ENCODE measurements at places on chromosomes 5 and 9. TPM values are rescaled to one million over a fixed set of nuclear protein-coding genes. Genes with fewer than 3 reads are reported as not detected.

SPATA6L gene
- polyA plus RNA-seq, result 1.5 TPM

MARCHF3 gene
- 1.5 TPM for polyA plus RNA-seq

ANXA2R gene
- 2.0 TPM for polyA plus RNA-seq

KIF4B gene
- not detected for polyA plus RNA-seq

SPARC gene
- 581 TPM for polyA plus RNA-seq

GRCh38 chr9:86079865-86080469, 19.4 kb downstream of the GOLM1 start:
- peak; percentile 88 for DNase-seq

DNA sequence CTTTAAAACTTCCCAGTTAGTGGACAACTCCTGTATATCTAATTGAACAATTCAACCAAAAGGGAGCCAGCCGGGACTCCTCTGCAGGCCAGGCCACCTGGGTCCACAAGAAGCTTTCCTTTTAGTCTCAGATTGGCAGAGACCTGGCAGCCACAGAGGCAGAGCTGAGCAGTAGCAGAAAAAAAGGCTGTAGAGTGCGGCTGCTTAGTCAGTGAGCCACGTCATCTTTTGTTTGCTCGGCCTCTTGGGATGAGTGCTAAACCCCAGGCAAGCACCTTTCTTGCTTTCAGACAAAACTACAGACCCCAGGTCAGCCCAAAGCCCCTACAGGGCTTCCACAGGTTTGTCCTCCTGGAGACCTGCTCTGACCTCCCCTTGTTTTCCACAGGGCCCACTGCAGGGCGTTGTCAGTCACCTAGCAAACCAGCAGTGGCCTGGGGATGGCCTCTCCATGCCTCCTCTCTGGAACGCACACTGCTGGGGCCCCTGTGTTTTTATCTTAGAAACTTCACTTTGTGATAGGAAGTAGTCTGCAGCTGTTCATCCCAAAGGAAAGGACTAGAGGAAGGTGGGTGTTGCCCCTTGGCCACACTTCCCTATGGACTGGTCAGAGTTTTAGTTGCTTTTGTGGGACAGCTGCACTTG, 49.9 kb downstream of the SHB start:
- no peak for DNase-seq

- peak; percentile 43 for DNase-seq
These were observed 75.6 kb downstream of the DMRT2 start for GRCh38 chr9:1125741-1126140.

- peak; percentile 32 for DNase-seq
These were observed 59.3 kb upstream of the ADAMTS16 start for GRCh38 chr5:5080790-5081189.

DNA sequence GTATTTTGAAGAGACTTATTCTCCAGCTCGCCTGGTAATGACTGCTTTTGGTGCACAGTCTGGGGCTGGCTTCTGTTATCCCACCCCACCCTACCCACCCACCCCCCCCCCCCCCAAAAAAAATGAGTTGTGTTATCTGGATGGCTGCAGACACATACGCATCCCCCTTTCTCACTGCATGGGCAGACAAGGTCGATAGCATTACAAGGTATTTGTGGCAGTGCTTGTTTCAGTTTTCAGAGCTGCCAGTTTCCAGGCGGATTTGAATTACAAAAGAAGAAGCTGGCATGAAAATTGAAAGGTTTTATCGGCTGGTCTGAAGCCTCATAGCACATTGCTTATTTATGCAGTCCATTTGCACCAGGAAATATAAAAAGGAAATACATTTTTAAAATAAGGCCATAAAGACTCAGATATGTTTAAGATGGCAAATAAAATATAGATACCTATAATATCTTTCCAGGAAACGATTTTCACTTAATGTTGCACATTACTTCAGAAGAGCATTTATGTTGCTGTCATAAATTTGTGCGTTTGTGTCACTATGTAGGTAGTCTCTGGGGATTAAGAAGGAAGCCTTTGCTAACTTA, 85.1 kb upstream of the GRHPR start:
- DNase-seq, result peak; percentile 21

GRCh38 chr5:756865-757345, 27.6 kb downstream of the ZDHHC11B start:
- peak; percentile 74 for DNase-seq

DNA sequence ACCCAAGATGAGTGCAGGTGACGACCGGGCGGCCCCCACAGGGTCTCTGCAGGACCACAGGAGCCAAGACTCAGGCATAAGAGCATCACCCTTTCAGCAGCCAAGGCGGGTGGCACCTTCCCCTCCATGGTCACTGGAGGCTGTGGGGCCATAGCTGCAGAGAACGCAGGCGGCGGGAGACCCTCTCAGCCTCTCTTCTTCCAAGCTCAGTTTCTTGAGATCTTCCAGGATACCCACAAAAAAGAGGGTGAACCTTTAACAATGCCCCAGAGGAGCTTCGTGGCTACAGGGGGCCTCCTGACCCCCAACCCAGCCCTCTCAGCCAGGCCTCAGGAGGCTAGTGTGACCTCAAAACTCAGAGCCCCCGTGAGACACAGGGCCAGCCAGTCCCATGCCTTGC, 5.8 kb upstream of the TBC1D9B start:
- no peak for DNase-seq

DNA sequence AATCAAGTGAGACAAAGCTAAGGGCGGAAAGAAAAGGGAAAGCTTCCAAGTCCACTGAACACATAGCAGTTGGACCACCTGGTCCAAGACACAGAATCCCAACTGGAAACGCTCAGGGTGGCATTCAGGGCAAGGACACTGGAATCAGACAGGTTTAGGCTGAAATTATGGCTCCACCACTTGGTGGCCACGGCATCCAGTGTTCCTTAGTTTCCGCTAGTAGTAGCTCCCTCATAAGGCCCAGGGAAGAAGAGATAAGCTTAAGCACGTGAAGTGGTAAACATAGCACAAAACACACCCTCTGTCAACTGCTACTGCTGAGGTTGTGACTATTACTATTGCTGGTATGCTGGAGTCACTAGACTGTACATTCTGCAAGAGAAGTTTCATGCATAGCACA, 209.4 kb downstream of the GLIS3 start:
- DNase-seq, result no peak

DNA sequence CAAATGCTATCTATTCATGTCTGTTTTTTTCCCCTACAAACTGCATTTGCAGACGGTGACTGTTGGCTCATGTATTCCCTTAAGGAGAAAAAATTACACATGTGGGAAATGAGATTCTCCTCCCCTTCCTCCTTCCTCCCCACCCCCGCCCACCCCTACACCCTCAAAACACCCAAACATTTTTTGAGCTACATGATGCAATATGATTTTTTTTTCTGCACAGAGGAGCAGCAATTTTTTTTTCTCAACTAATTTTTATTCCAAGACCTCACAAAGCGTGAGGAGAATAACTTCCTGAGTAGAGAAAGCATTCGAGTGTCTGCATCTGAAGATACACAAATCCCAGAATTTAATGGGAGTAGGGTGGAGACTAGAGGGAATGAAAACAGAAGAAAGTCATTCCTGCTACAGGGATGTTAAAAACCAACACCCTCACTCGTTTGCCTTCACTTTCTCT, 118.1 kb downstream of the PRDM6 start:
- no peak for DNase-seq

DNA sequence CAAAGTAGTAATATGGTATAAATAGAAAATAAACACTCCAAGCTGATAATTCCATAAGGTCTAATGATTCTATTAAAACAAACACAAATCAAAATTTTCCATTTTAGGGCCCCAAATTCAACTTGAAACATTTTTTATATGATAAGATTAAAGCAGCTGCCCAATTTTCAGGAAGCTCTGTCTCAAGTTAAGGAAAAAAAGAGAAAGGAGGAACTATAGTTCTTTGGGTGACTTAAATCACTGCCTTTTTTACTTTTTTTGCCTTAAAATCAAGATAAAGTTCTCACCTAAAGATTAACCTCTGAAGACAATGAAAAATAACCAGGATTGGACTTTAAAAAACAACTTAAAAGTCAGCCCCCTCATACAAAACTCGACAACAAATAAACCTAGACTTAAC, 76.0 kb upstream of the IFNE start:
- no peak for DNase-seq

- DNase-seq, result no peak
These were observed 40.0 kb downstream of the HRH2 start for GRCh38 chr5:175697846-175698245.

- DNase-seq, result no peak
These were observed 132.2 kb upstream of the HMHB1 start for GRCh38 chr5:143679777-143680176.

DNA sequence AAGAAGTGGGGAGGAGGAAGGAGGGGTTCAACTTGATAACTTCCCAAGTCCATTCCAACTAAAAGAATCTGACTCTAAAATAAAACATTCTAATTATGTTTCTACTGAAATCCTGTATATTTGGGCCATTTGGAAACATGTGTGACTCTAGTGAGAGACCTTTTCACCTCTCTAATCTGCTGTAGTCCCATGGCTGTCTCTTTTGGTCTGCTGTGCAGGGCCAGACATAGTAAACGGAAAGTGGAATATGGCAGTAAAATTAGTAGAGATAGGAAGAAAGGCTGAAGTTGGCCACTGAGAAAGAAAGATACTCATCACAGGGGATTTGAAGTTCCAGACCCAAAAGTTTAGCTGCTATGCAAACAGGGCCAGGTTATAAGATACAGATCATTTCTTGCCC, 15.9 kb downstream of the RFX3 start:
- no peak for DNase-seq

- no peak for DNase-seq
These were observed 41.1 kb downstream of the PTPRD start for GRCh38 chr9:10571699-10572098.

- no peak for DNase-seq
These were observed 88.4 kb downstream of the LMNB1 start for GRCh38 chr5:126865299-126865698.

- DNase-seq, result peak; percentile 50
These were observed 850.6 kb upstream of the WWC1 start for GRCh38 chr5:167440846-167441245.

GRCh38 chr5:59673438-59674058, 220.0 kb downstream of the PDE4D start:
- DNase-seq, result no peak

- DNase-seq, result no peak
These were observed 29.9 kb upstream of the FSTL4 start for GRCh38 chr5:133642153-133642722.

DNA sequence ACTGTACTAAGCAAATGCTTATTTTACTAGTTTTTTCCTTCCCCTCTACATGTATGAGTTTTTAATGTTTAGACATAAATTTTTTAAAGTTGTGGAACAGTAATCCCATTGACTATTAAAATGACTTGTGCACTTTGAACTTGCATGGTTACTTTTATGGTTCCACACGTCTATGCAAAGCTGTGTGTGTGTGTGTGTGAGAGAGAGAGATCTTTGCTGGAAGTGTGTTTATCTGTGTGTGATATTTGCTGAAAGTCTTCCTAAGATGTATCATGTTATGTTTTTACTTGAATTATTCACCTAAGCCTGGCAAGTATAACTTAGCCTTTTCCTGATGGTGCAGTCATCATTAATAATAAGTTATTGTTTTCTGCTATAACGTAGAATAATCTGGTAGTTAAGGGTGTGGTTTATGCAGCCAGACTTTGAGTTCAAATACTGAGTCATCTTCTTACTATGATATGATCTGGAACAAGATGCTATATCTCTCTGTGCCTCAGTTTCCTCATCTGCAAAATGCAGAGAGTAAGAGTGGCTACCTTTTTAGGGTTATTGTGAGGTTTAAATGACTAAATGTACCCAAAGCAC, 138.6 kb downstream of the SMARCA2 start:
- DNase-seq, result no peak
